ENCODE measurements at places on chromosomes 12 and 14. TPM values are rescaled to one million over a fixed set of nuclear protein-coding genes. Genes with fewer than 3 reads are reported as not detected.

The SYNDIG1L gene
- total RNA-seq = not detected

The RFX4 gene
- total RNA-seq = not detected

The ACOT6 gene
- not detected for total RNA-seq

The NKX2-8 gene
- not detected for total RNA-seq

The SIX4 gene
- 0.11 TPM for total RNA-seq

The MSI1 gene
- 3.4 TPM for total RNA-seq

The RHEBL1 gene
- total RNA-seq = not detected

- DNase-seq = no peak
Measured at GRCh38 chr12:114981036-114981435, 297.1 kb upstream of the TBX3 start.

DNA sequence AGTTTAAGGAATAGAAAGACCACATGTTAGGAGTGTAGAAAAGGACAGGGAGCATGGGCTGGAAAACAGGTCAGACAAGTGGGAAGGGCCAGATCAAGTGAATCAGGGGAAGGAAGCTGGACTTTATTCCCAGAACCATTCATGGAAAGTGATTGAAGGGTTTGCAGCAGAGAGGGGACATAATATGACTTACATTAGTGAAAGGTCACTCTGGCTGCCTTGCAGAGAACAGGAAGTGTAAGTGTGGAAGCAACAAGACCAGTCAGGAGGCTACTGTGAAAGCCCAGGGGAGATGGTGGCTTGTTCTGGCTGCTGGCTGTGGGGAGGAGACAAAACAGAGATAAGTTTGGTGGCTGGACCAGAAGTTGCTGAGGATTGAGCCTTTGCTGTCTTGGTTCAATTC, 69.1 kb downstream of the VCPKMT start:
- peak; percentile 55 for DNase-seq

GRCh38 chr14:68606644-68607043, 186.2 kb downstream of the ZFP36L1 start:
- DNase-seq = no peak

GRCh38 chr14:85576218-85576617, 46.3 kb downstream of the FLRT2 start:
- no peak for DNase-seq

- DNase-seq = no peak
Measured at GRCh38 chr14:104427131-104427851, 152.3 kb upstream of the C14orf180 start.

GRCh38 chr14:103450416-103450815, 65.2 kb downstream of the MARK3 start:
- no peak for DNase-seq

GRCh38 chr12:96047229-96048211, 12.1 kb upstream of the LTA4H start:
- DNase-seq = no peak
